ENCODE measurements at places on chromosomes 3 and 15.

- no peak for DNase-seq
Measured at GRCh38 chr15:74417225-74417624, 16.5 kb downstream of the SEMA7A start.

GRCh38 chr3:57221883-57222282, 5.6 kb upstream of the APPL1 start:
- DNase-seq = no peak

DNA sequence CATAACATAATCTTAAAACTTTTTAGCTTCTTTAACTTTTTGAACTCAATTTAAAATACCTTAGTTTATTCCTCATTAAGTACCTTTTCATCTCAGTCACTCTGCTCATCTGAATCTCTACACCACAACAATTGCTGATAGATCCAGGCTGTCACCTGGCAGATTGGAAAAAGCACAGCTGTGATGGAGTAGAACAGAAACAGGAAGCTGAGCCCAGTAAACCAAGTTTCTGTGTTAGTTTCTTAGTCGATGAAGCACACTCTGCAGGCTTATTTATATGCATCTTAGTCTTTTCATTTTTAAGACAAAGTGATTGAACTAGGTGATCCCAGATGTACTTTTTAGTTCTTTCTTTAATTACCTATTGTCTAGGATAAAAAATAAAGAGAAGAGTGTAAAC, 1398.0 kb upstream of the ALCAM start:
- no peak for DNase-seq

DNA sequence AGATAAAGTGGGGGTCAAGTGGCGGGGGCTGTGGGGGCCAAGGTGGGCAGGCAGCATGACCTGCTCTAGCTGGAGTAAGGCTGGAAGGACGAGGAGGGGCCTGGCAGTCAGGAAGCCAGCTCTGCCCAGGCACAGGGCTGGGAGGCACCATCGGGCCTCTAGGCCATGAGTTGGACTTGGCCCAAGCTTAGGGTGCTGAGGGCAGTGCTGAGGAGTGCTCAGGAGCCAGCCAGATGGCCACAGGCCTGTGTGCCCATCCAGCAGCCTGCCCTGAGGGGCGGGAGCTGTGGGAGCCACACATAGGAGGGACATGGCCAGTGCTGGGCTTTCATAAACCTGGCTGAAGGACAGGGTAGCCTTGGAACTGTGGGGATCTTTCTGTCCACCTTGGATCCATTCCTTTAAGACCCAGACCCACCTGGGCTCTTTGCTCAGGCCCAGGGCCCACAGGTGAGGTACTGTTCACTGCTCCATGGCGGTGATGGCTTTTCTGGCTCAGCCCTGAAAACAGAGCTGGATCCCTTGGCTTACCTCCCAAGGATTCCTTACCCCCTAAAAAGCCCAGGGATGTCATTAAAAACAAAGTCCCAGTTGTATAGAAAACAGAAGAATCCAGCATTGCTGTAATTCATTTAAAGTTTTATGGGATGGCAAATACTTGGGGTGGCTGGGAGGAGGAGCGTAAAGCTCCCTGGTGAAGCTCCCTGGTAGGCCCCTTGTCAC, 137.0 kb downstream of the DNAJB8 start:
- DNase-seq = no peak

DNA sequence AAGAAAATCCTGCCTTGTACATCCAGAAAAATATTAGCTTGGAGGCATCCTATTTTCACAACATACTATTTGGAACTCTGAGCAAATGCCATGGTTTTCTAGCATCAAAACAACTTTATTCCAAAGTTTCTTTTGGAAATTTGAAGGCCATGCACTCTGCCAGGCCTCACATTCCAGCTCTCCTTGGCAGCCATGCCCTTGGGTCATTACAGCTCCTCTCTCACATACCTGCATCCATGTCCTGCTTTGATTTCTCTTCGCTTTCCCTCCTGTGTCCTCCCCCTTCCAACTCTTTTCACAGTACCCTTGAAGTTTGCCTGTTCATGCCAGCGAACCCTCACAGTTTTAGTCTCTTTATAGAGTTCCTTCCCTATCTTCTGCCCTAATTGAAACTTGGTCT, 70.9 kb upstream of the TPRG1 start:
- DNase-seq = no peak

DNA sequence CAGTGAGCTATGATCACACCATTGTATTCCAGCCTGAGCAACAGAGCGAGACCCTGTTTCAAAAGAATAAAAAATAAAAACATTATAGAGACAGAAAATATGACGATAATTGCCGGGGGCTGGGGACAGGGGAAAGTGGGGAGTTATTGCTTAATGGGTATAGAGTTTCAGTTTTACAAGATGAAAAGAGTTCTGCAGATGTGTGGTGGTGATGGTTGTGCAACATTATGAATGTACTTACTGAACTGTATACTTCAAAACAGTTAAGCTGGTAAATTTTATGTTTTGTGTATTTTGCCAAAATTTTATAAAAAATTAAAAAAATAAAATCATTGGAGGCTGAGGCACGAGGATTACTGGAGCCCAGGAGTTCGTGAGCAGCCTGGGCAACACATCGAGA, 24.8 kb upstream of the ZNF774 start:
- DNase-seq = no peak

- no peak for DNase-seq
Measured at GRCh38 chr3:99836681-99837080, 19.0 kb downstream of the CMSS1 start.

GRCh38 chr15:65370885-65371284, 6.9 kb downstream of the IGDCC3 start:
- no peak for DNase-seq

DNA sequence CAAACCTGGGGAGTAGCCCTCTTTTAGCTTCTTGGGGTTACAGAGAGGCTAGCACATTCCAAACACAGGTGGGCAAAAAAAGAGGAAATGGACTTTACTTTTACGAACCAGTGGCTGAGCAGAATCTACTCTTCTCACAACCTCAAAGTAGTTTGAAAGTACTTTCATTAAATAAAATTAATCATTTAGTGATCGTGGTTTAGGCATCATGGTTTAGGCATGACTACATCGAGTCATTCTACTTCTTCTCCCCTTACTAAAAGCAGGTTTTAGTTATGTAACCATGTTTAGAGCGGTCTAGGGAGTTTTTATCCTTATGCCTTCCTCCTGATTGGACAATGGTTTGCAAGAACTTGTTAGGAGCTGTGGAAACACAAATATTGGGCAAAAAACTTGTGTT, 2.5 kb upstream of the GREM1 start:
- no peak for DNase-seq

GRCh38 chr15:51121118-51121517, 26.4 kb upstream of the TNFAIP8L3 start:
- peak; percentile 6 for DNase-seq

DNA sequence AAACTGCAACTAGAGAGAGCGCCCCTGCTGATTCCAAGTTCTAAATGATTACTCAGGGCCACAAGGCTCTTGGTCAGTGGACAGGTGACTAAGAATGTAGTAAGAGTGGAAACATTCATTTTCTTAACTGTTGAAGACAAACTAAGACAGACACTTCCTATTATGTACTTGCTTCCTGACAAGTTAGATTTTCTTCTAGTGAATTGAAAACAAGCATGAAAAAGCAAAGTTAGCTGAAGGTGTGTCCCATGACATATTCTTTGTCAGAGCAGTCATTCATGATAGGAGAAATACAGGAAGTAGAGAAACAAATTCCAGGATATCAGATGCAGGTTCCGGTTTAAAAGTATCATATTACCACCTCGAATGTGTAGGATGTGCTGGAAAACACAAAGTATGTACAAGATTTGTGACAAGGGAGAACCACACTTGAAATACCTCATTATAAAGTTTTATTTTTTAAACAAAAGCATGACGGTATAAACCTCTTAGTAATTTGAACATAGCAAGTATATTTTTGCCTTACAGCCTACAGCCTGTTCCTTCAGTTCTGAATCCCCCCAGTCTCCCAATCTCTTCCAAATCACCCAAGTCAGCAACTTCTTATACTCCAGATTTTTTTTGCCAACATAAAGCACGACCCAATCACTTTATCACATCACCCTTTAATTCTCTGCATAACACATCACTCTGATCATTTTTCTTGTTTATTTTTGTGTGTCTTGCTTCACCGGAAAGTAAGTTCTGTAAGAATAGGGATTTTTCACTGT, 6.2 kb downstream of the TSPAN3 start:
- DNase-seq = no peak

DNA sequence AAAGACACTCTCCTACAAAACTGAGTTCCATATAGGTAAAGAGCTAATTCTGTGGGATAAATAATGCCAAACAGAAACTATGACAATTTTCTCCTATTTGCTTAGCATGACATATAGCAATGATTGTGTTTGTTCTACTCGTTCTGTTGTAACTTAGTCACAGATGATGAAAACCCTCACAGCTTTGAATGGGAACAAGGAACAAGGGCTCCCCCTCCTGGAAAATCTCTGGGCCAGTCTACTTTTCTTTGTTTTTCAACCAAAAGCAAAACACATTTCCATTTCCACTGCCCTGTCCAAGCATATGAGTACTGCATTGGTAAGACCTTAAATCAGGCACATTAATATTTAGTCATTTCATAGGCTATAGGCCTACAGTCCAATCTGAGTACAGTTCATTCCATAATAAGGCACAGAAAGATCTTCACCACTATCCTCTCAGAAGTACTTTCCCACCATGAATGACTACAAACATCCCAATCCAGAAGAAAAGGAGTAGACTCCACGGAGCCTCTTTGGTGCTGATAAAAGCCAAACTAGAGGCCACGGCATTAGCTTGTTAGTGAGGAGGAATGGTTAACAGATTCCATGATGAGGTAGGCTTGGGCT, 67.1 kb downstream of the ATP8B4 start:
- peak; percentile 23 for DNase-seq

- no peak for DNase-seq
Measured at GRCh38 chr3:120473896-120474675, 23.3 kb upstream of the FSTL1 start.

- DNase-seq = no peak
Measured at GRCh38 chr15:63895194-63895593, 61.4 kb upstream of the HERC1 start.

DNA sequence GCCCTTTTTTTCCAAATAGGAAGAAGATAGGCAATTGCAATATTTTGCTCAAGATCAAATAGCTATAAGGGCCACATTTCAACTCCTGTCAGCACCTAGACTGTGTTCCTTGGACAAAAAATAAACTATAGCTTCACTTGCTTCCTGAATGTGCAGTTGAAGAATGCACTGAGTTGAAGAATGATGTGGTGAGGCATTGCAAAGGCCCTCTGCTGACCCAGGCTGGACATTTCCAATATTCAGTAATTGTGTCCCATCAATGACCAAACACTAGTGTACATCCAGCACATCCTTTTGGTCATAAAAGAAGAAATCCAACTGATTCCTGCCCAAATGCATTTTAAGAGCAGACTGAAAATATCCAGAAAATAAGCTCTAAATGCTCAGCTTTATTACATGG, 424.8 kb upstream of the TGFBR2 start:
- DNase-seq = no peak

DNA sequence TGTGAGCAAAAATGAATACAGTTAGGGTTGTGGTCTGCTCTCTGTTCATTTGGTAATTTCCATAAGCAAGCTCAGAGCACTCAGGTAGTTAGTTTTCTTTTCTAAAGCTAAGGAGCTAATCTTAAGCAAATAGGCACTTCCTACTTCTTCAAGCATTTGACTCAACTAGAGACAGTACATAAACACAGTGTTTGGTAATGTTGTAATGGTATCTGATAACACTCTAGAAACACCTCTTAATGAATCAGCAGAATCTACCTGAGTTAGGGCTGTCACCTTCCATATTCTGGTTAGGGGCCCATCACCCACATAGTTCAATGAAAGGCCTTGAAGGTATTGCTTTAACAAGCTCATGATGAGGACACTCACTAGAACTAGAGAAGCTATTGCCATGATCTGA, 83.1 kb downstream of the PLCH1 start:
- no peak for DNase-seq

DNA sequence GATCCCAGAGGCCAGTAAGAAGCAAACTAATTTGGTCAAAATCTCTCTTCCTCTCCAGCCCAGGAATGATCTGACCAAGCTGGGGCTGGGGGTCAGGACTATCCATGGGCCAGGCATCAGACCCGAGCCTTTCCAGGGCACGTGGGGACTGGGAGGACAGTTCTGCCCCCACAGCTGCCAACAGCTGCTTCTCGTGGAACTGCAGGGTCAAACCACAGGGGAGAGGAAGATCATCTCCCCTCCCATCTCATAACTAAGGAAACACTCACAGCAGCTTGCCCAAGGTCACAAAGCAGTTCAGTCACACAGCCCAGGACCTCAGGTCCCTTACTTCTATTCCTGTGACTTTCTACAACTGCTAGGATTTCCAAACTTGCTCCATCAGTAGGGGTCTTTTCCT, 47.1 kb downstream of the DAPK2 start:
- no peak for DNase-seq

DNA sequence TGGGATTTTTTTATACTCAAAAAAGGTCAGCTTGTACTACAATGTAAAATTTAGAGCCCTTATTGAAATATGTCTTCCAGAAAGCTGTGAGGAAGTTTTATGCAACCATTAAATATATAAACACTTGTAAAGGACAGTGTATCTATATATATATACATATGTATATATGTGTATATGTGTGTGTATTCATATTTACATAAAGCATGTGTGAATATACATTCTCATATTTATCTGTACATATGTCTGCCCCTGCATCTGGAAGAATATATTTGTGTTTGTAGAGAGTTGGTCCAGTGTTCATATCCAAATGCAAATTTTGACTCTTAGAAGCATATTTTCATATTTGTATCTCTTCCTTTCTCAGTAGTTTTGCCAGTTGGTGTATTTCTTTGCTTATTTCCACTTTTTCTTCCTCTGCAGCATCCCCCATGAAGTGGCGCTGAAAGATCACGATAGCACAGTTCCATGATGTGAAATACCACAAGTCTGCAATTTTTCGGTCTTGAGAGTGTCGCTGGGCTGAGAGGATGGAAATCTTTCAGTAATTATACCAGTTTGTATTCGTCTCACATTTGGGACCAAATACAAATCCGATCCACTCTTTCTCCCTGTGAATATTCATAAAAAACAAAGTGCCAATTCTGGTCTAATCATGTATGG, 311.7 kb upstream of the DPH6 start:
- DNase-seq = no peak

DNA sequence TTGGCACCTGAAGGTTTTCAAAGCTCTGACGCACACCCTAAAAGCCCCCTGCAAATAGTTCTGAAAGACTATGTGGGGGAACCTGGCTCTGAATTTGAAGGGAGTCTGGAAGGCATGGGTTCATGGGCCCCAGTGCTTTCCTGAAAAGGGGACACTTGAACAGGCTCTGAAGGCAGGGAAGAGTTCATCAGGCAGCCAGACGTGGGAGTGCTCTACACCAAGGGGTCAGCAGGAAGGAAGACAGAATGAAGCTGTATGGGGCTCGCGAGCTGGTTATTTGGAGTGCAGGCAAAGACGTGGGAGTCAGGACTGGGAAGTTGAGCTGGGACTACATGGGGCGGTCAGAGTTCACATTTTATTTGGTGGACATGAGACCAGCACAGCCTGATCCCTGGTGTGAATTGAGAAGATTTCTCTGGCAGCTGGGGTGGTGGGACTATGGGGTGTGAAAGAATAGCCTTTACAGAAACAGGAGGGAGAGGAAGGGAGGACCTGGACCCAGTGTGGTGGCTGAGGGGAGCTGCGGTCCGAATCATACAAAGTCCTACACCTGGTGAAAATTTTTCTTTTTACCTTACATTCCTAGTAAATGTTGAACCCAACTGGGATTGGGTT, 12.6 kb downstream of the ABHD6 start:
- DNase-seq = no peak
